Natural killer cell (primary cell): ENCODE measurements at places on chromosomes 2 and 18.
A peak's percentile ranks its signal among the peaks of the same experiment; 100 is the strongest.

- DNase-seq = no peak
Observed at GRCh38 chr18:69123421-69123820, 277.3 kb upstream of the DOK6 start.

DNA sequence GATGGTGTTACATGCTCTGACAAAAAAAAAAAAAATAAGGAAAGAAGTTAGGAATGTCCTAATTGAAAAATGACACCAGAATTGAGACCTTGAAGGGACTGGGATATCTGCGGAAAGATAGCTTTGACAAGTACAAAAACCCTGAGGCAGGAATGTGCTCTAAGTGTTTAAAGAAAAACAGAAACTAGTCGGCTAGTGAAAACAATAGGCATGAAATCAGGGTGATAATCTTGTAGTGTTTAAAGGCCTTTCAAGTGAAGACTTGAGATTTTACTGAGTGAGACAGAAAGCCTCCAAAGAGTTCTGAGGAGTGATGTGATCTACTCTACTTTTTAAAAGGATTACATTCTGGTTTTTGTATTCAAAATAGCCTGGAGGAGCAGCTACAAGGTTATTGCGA lies 107.4 kb downstream of the COBLL1 start:
- no peak for DNase-seq

- peak; percentile 22 for DNase-seq
Observed at GRCh38 chr18:12038082-12038638, 55.5 kb upstream of the ANKRD62 start.

DNA sequence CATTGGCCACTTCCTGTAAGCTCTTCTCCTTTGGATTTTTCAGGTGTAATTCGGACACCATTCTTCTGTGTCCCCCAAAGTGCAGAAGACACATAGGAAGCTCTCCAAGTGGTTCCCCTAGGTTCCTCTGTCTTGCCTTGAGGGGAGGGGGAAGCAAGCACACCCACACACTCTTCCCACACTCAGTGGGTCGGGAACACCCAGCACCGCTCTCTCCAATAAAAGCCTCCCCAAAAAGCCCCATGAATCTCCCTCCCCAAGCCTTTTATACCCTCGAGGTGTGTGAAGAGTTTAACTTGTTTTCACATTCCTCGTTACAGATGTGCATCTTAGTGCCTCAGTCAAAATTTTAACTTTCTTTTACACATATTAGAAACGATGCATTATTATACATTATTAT lies 9.9 kb upstream of the TMEM237 start:
- DNase-seq = no peak

GRCh38 chr18:9741793-9742523 lies 33.9 kb downstream of the RAB31 start:
- DNase-seq = no peak

DNA sequence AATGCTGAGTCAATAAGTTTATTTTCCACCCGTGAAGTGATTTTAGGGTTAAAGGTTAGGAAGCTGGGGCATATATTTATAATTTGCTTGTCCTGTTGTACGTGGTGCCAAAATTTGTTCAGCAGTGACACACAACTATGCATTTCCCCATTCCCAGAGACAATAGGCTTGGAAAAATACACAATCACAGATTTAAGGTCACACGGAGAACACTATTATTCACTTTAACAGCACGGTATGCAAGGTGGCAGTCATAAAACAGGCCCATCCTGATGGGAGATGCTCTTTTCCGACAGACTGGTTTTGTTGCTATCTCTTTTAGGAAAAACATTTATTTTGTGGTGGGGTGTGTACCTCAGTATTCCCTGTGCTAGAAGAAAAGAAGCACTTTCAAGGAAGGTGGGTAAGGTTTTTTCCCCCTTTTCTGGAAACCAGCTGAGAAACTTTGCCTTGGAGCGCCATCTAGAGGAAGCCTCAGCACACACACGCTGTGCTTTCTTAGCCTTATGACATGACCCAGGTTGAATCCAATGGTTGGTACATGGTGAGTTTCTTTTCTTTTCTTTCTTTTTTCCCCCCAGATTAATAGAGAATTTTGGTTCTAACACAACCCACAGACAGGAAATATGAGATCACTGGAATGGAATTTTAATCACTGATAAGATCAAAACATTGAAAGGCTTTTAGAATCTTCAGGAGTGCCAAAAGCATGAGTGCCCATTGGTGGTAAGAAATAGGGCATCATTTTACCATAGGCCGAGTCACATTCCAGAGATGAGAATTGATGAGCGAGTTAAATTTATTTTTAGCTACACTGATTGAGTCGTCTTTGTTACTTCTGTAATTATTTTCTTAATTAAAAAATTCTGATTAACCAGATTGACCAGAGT lies 332.1 kb downstream of the AGPS start:
- peak; percentile 63 for DNase-seq

GRCh38 chr18:74334242-74334893 lies 18.7 kb downstream of the C18orf63 start:
- DNase-seq = no peak

DNA sequence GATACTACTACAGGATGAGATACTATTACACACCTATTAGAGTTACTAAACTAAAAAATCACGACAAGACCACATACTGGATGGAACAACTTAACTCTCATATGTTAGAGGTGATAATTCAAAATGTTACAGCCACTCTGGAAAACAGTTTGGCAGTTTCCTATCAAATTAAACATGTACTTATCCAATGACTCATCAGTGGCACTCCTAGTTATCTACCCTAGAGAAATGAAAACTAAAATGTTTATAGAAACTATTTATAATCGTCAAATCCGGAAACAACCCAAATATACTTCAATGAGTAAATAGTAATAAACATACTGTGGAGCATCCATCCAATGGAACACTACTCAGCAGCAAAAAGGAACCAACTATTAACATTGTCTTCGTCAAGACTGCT lies 137.0 kb upstream of the RBBP8 start:
- no peak for DNase-seq

DNA sequence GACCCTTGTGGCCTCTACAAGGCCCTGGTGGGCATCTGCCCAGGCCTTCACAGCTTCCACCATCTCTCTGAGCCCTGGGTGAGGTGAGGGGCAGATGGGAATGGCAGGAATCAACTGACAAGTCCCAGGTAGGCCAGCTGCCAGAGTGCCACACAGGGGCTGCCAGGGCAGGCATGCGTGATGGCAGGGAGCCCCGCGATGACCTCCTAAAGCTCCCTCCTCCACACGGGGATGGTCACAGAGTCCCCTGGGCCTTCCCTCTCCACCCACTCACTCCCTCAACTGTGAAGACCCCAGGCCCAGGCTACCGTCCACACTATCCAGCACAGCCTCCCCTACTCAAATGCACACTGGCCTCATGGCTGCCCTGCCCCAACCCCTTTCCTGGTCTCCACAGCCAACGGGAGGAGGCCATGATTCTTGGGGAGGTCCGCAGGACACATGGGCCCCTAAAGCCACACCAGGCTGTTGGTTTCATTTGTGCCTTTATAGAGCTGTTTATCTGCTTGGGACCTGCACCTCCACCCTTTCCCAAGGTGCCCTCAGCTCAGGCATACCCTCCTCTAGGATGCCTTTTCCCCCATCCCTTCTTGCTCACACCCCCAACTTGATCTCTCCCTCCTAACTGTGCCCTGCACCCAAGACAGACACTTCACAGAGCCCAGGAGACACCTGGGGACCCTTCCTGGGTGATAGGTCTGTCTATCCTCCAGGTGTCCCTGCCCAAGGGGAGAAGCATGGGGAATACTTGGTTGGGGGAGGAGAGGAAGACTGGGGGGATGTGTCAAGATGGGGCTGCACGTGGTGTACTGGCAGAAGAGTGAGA lies 2.0 kb downstream of the PROC start:
- DNase-seq = no peak

- no peak for DNase-seq
Observed at GRCh38 chr2:85743304-85743978, 10.3 kb upstream of the ATOH8 start.

GRCh38 chr18:69787825-69788547 lies 159.7 kb downstream of the CD226 start:
- no peak for DNase-seq

- no peak for DNase-seq
Observed at GRCh38 chr2:174195253-174195652, 53.1 kb downstream of the OLA1 start.

- no peak for DNase-seq
Observed at GRCh38 chr18:5197032-5197434, at the start of gene AKAIN1. Gene AKAIN1 (minus strand): TSS chr18:5197257. CDS start chr18:5197053, 204 bp downstream.

DNA sequence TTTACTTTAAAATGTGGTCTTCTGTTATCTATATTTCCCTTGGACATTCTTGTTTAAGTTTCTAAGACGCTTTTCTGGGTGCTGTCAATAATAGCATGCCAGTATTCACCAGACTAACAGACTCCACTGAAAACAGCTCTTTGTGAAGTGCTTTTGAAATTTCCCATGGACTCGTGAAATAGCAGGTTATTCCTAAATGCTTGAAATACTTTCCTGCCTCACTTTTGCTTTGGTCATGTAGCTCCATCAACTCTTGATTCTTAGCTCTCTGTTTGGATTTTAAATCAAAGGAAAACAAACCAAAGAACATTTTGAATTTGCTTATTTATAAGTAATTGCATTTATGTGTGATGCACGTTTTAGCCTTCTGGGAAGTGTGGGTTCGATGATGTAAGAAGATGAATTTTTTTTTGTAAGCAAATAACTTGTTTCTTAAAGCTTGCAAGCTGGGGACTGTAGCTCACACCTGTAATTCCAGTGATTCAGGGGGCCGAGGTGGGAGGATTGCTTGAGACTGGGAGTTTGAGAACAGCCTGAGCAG lies 147.8 kb downstream of the WDSUB1 start:
- no peak for DNase-seq

DNA sequence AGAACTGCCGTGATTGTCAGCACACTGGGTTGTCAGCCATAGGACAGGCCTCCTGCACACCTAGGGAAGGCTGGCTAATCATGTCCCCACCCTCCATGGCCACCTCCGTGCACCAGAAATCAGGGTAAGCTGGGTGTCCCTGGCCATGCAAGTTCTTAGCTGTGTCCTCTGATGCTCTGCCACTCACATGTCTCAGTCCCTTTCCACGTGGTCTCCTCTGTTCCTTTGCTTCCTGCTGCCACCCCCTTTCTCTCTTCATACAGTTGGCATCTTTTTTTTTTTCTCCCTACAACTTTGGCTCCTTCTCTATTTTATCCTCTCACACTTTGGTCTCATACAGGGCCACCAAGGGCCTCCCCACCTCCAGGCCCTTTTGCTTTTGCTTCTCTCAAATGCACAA lies 153.7 kb downstream of the TPGS2 start:
- DNase-seq = no peak

DNA sequence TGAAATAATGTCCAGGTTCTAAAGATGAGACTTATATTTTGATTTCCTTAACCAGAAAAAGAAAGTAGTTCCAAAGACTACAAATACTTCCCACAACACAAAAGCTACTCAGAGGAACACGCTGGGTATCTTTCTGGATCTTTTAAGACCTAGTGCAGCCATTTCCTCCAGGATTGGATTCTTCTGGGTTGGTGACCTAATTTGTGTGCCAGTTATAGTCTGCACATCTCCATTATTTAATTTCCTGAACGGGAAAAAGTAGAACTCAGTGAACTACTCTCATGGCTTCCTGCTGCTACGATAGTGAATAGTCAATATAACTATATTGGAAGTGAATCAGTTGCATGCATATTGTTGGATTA lies 1.5 kb downstream of the TMEM87B start:
- no peak for DNase-seq

GRCh38 chr2:99802734-99803133 lies 312.9 kb upstream of the REV1 start:
- no peak for DNase-seq

DNA sequence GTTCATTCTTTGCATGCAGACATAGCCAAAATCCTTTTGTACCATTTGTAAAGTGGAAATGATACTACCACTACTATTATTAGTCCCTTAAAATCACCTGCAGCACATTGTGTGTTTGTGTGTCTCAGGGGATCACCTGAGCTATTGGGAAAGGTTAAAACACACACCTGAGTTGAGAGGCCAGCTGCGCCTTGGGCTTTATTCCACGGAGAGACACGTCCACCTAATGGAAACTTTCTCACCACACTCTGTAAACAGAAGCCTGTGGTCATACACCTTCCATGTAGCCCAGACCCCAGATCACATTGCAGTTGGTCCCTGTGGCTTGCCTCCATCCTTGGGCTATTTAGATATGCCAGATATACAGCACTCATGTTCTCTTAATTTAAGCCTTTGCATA lies 81.8 kb upstream of the SH3BP4 start:
- DNase-seq = no peak

- no peak for DNase-seq
Observed at GRCh38 chr2:35339211-35339610, 1016.4 kb upstream of the CRIM1 start.

DNA sequence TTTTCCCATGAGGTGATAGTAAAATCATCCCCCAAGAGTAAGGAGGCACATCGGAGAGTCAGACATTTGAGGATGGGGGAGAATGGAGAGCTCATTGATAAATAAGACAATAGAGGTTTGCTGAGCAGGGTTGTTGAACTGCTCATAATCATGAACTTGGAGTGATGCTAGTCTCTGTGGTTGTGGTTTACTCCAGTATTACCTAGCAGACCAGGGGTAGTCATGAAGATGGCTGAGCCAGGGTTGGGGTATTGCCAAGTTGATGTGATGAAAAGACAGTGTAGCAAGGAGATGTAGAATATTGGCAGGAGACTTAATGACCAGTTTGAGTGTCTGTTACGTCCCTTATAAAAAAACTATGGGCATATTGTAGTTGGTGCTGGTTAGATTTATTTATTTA lies 25.4 kb downstream of the CYBRD1 start:
- no peak for DNase-seq

GRCh38 chr2:58378152-58378551 lies 137.0 kb upstream of the FANCL start:
- DNase-seq = no peak

- DNase-seq = no peak
Observed at GRCh38 chr2:60679036-60679780, 76.9 kb upstream of the PAPOLG start.

DNA sequence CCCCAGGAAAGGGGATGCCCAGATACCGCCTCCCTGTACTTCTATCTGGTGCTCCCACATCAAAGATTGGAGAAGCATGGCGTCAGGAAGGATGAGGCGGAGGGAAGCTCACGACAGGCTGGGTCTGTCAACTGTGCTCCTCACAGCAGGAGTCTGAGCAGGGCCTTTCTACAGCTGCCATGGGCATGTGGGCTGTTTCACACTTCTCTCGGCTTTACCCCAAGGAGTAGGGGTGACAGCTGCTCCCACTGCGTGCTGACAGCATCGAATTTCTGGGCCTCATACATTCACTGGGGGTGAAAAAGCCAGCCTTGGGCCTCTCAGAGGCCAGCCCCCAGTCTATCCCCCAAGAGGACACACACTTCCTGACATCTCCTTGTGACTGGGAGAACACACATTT lies 21.1 kb downstream of the NEURL3 start:
- DNase-seq = no peak

DNA sequence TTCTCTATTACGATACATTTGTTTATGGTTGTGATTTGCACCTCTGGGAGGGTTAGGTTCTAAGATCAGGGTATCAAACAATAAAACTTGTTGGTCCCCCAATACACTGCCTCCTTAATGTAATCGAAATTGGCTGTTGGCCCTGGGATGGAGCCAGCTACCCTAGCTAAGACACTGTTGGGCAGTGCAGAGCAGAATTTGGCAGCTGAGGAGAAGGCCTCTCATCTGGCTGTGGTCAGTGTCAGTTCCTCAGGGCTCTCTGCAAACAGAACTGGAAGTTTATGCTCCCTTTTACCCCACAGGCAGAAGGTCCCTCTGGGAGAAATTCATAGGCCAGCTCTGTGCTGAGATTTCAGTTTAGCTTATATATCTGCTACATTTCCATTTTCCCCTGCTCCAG lies 8.6 kb upstream of the HAAO start:
- no peak for DNase-seq
